ENCODE measurements at places on chromosomes 1 and 21.

GRCh38 chr21:45280969-45281368, 6.7 kb downstream of the POFUT2 start:
- no peak for DNase-seq

- DNase-seq: no peak
These were observed 833.3 kb upstream of the PRMT6 start for GRCh38 chr1:106223213-106223612.

DNA sequence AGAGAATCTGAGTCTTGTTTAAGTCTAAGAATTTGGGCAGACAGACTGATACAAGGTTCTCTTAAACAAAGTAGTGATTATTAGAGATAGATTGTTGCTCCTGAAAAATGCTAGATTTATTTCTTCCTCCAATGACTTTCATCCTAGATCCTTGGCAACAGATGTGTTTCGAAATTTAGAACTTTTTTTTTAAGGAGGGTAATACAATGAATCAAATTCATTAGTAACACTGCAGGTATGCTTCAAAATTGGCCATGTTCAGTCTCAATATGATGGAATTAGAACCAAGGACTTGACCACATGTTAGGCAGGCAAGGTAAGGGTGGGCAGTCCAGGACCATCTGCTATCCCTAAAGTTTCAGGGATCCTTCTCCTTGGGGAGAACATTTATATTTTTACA, 4.5 kb upstream of the LCE1F start:
- no peak for DNase-seq

DNA sequence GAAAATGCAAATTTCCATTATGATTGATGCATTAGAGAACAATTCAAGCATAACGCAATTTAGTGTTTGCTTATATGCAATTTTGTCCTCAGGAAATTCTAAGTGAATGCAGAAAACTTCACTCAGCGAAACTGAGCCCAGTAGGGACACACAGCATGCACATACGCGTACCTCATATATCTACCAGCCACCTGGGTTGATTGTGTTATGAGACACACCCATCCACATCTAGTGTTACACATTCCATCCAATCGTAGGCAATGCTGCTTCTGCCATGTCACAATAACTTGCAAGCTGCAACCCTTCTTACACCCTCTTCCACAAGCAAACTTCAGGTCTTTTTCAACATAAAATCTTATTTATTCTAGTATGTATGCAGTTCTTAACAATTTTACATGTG, 312.9 kb downstream of the HHAT start:
- DNase-seq: no peak

DNA sequence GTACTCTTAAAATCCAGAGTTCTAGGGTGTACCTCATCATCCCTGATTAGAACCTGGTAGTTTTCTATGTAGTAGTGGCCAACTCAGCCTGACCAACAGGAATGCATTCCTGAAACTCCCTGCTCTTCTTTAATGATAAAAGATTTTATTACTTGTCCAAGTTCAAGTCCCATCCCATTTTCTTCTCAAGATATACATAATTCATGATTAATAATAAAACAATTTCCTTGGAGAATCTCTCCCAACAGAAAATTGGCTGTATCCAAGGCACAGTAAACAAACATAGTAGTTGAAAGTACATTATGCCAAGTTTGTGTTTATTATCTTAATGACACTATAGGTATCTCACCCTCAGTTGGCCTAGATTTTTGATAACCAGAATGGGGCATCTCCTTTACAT, 714.1 kb upstream of the ADAMTS5 start:
- DNase-seq: peak; percentile 29

GRCh38 chr1:102174259-102174863, 177.6 kb upstream of the OLFM3 start:
- DNase-seq: no peak

DNA sequence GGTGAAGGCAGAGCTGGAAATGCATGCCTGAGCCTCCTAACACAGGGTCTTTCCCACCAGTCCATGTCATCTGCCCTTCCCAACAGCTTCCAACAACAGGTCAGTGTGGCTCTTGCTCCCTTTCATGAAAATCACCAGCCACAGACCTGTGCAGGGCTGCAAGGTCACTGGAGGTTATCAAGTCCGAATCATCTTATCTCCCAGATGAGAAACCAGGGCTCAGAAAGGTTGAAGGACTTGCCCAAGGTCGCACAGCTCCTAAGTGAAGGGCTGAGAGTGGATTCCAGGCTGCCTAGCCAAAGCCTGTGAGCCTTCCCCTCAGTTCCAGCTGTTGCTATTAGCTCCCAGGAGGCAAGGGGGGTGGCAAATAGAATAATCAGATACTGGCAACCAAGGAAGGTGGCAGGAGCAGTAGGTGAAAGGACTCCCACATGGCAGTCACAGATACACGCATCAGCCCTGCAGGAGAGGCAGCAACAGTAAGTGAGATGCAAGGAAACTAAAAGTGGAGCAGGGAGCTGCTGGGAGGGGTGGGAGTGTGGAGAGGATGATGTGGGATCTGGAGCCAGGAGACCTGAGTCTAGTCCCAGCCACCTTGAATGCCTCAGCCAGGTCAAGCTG, 74.2 kb downstream of the SSBP3 start:
- no peak for DNase-seq

- DNase-seq: peak; percentile 46
These were observed 15.7 kb upstream of the GLIS1 start for GRCh38 chr1:53754484-53755312.

DNA sequence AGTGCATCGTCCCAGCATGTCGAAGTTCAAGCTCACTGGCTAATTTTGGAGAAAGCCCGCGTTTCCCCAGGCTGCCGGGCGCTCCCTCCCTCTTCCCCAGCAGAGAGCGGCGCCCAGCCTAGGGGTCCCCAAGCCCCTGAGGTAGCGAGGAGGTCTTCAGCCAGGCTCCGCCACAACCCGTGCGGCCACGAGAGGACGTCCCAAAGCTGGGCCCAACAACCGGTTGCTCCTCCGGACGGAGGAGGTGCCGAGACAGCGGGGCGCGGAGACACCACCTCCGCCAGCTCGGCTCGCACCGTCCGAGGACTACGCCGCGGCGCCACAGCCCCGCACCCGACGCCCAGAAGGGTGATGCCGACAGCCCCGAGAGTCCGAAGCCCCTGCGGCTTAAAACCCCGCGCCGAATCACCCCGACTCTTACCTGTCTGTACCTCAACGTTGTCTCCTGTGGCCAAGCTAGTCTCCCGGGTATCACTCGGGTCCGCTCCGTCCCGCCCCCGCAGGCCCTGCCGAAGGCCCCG, at the start of gene DENND2C:
TSS of gene DENND2C (minus strand) at position 488 of the 521 bp plus-strand sequence. CDS start 44,065 bp downstream, outside the sequence.
- no peak for DNase-seq

- DNase-seq: no peak
These were observed 1.6 kb downstream of the OR2AK2 start for GRCh38 chr1:247966532-247967204.

- no peak for DNase-seq
These were observed 430.5 kb downstream of the MRPL39 start for GRCh38 chr21:25176637-25177412.

All from hepatic stellate cell (primary cell).